ENCODE measurements at places on chromosomes 11 and 22.

DNA sequence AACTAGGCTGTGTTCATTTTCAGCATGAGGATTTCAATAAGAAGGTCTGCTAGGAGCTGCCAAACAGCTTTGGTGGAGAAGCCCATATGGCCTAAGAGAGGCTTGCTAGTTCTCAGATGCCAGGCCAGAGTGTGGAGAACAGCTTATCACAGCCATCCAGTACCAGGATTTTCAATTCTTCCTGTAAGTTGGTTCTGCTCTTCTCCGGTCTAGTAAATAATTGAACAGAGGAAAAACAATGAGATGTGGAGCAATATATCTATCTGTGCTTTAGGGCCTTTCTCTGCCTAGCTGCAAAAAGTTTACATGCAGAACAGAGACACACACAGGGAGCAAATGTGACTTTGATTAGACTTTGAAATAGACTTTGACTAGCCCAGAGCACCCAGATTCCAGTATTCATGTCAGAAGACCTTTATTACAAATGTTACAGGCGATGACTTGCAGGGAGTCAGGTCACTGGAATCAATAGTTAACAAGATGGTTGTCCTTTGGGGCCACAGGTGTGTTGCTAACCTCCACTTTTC lies 19.8 kb upstream of the PPP2R1B start:
- no peak for DNase-seq

DNA sequence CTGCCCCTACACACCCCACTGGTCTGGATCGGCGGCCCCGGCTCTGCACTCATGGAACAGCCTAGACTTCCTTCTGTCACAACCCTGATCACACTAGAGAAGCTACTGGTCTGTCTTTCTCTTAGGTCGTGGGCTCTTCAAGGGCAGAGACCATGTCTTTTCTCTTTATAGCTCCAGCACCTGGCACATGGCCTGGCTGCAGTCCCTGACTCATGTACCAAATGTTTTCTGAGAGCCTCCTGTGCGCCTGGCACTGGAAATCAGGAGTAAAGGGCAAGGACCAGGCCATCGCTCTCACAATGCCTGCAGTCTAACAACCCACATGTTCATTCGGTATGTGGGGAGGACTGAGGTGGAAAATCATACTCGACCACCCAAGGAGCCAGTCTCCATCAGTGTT lies 7.5 kb downstream of the ASCC2 start:
- no peak for DNase-seq

DNA sequence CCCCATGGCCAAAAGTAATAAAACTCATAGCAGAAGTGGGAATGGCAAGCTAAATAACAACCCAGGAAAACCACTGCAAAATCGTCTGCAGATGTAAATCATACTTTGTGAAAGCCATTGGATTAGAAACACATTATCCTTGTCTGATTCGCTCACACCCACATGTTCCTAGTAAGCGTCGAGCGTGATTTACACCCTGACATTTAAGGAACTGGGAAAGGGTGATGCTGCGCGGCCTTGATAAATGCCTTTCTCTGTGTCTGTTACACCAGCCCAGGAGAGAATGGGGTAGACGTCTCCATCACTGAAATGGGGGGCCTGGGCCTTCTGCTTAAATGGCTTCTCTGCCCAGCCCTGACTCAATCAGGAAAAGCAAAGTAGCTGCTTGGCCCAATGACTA lies 162.7 kb downstream of the NTM start:
- DNase-seq = no peak

- no peak for DNase-seq
Measured at GRCh38 chr11:10640308-10640707, 53.2 kb downstream of the IRAG1 start.

DNA sequence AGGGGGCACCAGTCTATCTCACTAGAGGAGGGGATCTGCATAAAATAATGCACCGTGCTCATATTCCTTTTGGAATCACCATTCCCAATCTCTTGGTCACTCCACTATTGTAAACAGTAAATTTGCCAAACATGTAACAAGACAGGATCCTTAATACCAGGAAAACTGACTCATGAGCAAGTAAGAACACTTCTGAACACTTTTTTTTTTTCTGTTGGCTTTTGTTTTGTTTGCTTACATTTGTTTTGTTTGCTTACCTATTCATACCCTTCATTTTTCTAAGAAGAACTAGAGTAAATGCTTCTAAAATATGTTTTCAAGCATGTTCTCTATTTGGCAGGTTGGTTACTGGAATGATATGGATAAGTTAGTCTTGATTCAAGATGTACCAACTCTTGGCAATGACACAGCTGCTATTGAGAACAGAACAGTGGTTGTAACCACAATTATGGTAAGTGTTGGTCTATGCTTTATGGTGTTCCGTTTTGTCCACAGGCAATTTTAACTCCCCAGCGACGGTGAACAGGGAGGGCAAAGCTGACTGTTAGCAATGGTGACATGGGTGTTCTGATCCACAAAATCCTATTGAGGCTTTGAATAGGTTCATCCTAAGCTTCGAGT lies 111.8 kb downstream of the MSANTD4 start:
- DNase-seq = no peak

DNA sequence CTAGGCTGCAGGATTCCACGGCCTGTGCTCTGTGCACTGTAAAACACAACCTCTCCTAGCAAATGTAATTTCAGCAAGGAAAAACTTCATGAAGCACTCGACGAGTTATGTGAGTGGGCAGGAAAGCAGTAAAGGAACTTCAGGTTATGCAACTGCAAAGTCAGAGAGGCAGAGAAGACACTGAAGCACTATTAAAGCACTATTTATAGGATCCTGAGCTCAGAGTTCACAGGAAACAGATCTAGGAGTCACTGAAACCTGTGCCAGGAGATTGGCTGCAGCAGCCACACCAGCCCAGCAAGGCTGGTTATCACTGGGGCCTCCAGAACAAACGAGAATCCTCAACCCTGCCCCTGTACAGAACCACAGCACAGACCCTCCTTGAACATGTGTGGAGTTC lies 2.5 kb downstream of the SMIM35 start:
- no peak for DNase-seq

- DNase-seq = no peak
Measured at GRCh38 chr11:45094958-45095690, 51.3 kb upstream of the PRDM11 start.

DNA sequence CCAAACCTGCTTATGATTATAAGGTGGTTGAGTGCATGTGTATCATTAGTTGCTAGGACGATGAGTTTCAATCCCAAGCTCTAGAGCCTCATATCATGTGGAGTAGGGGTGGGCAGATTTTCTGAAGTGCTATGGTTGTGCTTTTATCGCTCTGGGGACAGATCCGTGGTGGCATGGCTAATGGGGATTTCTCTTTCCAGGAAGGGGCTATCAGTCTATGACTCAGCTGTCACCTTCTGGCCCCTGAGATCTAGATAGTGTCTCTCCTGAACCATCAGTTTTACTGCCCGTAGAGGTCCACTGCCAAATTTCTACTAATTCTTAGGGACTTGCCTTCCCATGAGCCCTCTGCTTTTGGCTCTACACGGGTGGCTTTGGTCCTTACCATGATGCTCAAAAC lies 51.8 kb downstream of the FDX1 start:
- no peak for DNase-seq

DNA sequence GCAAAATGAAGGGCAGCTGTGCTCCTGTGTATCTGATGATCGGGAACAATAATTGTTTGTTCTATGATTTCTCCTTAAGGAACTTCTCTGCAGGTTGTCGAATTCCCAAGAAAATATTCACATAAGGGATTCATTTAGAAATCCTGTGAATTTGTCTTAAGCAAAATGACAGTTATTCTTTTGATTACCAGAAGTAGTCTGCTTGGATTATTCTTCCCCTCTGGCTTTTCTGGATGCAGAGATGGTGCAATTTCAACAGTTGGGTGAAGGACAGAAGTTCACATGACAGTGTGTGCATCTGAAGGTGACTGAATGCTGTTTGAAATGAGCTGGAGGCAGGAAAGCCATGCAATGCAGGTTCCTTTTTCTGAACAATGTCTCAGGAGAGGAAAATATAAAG lies 137.2 kb upstream of the MTMR2 start:
- no peak for DNase-seq

DNA sequence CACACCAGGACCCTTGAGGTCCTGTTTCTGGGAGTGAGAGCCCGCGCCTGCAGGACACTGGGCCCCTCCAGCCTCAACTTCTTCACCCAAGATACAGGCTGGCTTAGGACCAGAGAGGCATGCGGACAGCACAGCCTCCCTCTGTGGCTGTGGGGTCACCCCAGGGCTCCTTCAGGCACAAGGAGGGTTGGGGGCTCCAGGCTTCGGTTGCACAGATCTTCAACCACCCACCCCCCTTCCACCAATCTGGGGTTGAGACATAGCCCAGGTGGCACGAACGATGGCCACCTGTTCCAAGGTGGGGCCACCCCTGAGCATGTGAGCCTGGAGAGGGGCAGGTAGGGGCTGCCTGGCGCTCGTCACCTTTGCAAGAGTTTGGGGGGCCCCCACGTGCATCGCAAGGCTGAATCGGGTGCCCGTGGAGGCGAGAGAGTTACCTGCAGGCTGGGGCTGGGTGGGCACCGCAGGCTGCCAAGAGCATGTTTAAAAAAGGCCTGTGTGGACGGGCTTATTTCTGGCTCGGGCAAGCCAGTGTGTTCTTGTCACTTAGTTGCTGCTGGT lies 1.2 kb downstream of the ZDHHC8 start:
- DNase-seq = no peak

- peak; percentile 77 for DNase-seq
Measured at GRCh38 chr11:111977146-111978027, 40.2 kb downstream of the DIXDC1 start.

DNA sequence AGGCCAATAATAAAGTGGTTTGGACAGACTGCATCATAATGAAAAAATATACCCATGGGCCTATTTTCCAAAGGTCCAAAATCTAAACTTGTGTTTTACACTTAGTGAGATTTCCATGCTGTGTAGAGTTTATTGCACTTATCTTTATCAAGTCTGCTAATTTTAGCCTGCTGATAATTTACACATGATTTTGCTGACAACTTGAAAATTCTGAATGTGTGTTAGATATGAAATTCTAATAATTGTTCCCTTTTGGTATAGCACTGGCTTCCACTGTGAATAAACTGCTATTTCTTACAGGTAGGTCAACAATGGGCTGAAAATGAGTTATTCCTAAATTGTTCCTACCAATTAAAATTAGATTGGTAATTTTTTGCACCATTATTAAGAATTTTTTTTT lies 589.1 kb upstream of the ANO3 start:
- DNase-seq = no peak

- DNase-seq = no peak
Measured at GRCh38 chr22:26977741-26978376, 320.5 kb downstream of the MIAT start.

DNA sequence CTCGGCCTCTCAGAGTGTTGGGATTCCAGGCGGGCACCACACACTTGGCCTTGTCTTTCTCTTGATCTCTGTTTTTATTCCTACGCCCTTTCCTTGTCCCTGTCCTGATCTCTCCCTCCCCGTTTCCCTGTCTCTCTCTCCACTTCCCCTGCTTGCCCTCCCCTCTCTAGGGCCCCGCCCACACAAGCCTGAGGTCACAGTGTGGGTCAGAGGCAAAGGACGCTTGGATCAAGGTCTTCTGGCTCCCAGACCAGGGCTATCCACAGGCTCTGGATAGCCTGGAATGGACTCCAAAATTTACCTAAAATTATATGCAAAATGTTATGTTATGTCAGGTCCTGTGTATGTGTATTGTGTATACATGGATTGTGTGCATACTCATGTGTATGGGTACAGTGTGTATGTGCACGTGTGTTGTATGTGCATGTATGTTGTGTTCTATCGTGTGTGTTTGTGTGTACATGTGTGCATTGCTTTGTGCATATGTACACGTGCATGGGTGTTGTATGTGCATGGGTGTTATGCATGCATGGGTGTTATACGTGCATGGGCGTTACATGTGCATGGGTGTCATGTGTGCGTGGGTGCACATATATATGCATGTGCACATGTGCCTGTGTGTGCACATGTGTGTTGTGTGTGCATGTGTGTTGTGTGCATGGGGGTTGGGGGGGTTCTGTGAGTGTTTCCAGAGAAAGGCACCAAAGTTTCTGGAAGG lies 38.3 kb downstream of the TP53I11 start:
- no peak for DNase-seq

DNA sequence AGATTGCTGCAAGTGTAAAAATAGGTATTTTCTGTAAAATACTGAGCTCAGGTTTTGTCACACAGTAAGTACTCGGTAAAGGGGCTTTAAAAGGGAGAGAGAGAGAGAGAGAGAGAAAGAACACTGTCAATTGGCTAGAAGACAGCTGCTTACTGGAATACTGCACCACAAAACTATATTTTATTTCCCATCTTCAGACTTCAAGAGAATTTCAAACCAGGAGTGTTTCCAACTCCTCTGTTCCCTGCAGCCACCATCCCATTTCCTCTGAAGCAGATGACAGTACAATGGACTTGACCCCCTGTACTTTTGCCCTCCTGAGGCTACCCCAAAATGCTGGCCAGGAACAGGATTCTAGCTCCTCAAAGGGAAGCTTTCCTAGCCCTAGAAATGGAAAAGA lies 89.7 kb downstream of the RELT start:
- no peak for DNase-seq

DNA sequence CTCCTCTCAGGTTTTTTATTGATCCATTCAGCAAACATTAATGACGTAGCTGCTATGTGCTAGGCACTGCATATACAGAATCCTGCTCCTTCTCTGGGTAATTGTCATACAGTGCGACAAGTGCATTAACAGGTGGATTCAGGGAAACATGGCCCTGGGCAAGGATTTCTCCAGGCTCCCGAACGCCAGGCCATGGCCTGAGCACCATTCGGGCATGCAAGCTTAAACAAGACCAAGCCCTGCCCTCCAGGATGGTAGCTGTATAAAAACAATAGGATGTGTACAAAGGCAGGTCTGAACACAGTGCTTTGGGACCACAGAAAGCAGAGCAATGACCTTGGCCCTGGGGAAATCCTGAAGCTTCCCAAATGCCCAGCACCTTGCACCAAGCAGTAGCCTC lies 9.1 kb upstream of the SYT7 start:
- DNase-seq = no peak

DNA sequence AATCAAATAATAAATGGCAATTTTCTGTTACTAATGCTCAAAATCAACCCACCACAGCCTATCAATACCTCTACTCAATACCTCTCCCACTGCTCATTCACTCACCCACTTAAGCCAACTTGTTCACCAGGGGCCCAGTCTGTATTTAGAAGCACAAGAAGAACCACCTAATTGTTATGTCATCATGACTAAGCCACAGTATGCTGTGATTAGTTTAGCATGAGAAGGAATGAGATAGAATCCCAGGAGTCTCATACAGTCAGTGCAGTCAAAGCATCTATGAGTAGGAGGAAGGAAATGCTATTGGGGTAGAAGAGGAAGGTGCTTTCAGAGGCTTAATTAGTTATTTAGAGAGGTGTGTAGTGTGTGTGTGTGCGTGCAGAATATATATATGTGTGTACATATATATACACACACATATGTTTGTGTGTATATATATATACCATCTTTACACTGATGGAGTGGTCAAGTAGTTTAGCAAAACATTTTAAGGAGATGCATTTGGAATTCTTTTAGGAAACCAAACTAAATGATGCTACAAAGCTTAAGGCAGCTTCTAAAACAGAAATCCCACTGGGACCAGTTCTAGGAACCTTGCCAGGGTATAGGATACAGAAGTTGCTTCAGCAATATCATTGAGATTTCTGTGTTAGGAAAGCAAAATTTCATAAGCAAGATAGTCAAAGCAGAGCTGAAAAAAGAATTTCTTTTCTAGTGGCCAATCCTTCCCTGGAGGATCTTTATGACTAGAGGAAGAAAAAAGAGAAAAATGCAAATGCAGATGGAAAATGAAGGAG lies 27.5 kb downstream of the KCNA4 start:
- no peak for DNase-seq
